Renal cortical epithelial cell (primary cell): ENCODE measurements at places on chromosomes 6 and 20.

DNA sequence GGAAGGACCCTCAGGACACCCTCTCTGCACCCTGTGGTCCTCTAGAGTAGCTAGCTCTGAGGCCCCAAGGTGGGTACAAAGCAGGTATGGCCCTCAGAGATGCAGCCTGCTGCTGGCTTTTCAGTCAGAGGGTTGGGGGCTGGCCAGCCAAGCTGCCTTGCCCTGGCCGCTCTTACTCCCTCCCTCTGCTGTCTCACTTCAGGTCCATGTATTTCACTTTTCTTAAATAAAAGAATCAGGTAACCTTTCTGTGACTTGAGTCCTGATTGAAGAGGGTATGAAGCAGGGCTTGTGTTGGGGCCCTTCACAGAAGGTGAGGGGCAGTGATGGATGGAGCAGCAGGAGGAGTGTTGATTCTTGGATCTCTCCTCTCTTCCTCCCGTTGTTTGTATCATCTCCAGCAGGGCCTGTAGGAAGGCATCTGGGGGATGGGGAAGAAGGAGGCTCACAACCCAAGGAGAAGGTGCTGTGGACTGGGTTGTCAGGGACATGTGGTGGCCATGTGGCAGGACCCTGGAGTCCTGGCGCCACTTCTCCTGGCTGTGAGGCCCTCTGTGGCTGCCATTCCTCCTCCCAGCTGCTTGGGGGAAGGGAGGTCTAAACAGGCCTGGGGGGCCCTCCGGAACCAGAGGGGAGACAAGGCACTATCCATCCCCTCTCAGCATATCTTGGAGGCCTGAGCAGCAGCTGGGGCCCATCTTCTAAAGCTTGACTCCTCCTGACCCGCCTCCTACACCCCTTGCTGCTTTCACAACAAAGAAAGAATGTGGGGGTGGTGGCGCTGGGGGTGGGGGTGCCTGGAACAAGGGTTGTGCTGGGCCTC is 1.1 kb upstream of the PTK7 start:
- DNase-seq = no peak

DNA sequence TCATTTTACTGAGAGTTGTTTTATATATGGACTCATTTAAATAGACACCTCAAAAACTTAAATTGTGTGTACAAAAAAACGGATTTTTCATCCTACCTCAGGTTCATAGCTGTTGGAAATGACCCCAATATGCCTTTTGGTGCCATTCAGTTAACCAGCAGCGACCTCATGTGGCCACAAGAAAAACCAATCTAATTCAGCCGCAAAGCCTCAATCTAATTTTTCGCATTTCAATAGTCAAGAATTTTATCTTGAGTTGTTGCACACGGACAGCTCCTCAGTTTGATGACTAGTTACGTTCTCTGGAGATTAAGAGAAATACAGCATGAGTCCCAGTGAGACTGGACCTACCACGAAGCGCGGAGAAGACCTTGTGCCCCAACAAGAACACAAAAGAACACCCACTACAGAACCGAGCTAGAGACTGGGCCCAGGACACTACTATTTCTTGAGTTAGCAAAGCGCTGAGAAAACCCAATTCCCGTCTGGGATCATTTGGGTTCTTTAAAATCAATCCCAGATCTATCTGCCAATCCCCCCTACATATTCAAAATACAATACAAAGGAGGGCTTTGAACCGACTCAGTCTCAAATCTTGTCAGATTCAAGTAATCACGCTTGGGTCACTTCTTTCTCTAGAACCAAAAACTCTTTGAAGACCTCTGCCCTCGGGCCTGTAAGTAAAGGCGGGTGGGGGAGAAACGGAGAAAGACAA is 1.1 kb downstream of the TCP11 start:
- peak; percentile 61 for DNase-seq

DNA sequence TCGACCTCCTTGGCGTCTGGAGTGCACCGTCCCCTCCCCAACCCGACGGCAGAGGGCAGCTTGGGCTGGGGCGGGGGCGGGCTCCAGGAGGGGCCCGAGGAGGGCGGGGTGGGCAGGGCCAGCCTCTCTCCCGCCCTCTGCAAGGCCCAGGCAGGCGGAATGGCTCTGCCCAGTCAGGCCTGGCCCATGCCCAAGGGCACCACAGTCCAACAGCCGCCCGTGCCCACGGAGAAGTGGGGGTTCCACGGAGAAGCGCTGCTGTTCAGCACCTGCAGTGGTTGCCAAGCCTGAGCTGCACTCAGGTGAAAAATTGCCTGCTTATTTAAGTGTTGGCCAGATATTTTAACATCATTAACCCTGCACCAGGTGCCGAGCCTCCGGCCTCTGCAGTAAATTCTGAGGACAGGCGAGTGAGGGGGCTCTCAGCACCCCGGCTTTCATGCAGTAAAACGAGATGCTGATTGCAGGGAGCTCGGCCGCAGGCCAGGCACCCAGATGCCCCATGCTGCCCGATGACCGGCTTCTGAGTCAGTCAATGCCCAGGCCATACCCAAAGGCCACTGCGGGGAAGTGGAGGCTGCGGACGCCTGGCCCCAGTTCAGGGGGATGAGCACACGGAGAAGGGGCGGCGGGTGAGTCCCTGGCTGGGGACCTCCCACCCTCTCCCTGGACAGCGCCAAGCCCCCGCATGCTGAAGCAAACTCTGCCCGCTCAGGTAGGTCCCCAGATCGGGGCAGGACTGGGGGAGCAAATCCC is at the start of gene SRMS:
Gene SRMS (minus strand): TSS at position 25 of the 756 bp plus-strand sequence. CDS start 286 bp downstream, outside the sequence.
- DNase-seq = no peak

DNA sequence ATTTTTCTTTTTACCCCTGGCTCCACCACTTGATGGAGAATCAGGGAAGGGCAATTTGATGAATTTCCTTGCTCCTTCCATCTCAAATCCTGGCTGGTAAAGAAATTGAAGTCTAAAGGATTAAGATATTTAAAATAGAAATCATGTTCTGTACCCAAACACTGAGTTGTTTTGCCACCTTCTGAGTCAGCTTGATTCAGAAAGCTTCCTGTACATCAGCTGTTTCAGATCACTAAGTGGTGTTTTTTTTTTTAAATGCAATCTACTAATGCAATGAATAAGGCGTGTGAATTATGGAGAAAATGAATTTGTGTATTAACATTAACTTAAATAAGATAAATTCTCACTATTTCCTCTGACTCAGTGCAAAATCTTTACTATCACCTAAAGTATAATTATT is 11.5 kb upstream of the POPDC3 start:
- DNase-seq = no peak

DNA sequence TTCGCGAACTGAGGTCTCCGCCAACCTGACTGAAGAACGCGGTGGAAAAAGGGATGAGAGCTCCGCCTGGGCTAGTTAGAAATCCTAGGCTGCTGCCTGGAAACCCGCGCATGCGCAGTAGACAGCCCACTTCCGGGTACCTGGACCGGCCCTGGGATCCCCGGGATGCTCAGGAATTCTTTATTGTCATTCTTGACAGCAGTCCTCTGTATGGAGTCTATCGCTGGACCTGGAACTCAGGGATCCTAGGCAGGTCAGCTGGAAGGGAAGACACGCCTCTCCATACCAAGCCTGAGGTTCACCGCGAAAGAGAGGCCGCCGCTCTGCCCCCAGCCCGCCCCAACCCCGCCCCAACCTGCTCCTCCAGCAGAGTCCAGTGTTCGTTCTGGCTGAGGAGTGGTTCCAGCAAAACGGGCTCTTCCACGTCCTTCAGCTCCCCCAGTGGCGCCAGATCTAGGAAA is 1379.2 kb upstream of the DEFB115 start:
- DNase-seq = peak; percentile 15

DNA sequence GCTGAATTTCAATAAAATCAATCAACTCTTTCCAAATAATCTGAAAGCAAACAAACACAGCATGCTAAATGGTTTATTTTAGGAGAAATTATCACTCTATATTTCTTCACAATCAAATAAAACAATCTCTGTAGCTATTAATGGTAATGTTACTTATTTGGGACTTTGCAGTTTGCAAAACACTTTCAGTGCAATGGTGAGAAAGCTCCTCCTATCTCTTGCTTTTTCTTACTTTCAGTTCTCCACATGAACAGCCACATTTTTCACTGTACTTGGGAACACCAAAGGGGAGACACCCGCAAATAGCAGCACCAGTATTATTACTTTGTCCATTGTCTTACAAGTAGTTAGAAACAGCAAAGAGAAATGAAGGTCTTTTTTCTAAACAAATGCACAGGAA is 92.4 kb downstream of the DST start:
- no peak for DNase-seq

- DNase-seq = peak; percentile 66
Measured at GRCh38 chr6:125944434-125944816, 12.1 kb upstream of the HINT3 start.

DNA sequence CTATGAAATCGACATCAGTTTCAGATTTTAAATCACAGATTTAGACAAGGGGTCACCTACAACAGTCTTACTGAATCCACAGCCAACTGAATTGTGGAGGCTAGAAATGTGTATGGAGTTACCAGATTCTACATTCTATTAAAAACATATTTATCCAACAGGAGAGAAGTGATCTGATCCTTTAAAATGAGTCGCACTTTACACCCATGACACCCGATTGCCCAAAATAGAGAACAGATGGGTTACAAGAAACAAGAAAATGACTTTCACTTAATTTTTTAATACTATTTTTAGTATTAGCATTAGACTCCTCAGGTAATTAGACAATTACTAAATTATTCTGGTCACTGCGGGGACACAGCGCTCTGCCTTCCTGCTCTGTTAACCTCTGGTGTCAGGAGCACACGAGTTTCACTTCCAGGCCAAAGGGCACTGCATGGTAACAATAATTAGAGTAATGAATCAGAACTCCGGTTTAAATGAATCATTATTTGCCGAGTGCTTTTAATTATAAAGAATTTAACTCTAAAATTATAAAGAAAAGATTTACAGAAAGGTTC is 108.6 kb downstream of the ATP9A start:
- DNase-seq = no peak

- peak; percentile 19 for DNase-seq
Measured at GRCh38 chr6:25713824-25714223, 40.7 kb upstream of the SLC17A4 start.

- DNase-seq = no peak
Measured at GRCh38 chr20:47603260-47603659, 101.6 kb downstream of the NCOA3 start.

DNA sequence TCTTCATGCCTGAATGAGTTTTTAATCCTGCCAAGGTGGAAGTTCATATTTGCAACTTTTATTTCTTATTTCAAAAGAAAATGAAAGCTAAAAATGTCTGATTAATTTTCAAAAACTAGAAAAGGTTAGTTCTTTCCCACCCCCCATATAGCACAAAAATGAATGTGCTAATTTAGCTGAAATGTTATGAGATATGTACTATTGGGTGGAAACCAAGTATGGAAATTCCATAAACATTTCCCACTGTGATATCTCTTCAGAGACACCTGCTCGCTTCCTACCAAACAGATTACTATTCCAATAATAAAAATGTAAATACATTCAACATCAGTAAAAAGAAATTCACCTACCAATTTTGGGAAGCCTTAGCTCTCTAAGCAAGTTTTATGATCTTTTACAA is 678.6 kb upstream of the ID4 start:
- DNase-seq = no peak

- DNase-seq = no peak
Measured at GRCh38 chr6:169864148-169865020, 113.0 kb downstream of the ERMARD start.

GRCh38 chr6:125546841-125547251 is 202.6 kb upstream of the HEY2 start:
- DNase-seq = no peak

DNA sequence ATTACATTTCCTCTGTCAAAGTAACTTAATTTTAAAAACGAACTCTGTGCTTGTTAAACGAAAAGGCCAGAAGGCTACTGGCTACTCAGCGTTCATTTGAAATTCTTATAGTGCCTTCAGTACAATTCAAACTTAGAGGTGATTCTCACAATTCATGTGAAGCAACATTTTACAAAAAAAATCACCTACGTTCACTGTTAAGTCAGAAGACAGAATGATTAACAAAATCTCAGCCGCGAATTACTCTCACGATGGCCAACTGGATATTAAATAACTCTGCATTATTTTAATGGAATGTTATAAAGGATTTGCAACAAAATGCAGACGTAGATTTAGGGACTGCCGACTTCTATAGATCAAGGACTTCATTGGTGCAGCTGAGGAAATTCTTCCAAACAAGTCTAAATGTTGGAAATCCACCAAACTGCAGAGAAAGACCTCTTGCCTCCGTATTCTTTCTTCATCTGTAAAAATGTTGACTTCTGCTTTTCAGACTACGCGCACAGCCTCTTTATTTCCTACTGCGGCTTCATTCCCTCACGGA is 1.6 kb upstream of the QKI start:
- peak; percentile 49 for DNase-seq
